ENCODE measurements at places on chromosomes 16 and 17.

DNA sequence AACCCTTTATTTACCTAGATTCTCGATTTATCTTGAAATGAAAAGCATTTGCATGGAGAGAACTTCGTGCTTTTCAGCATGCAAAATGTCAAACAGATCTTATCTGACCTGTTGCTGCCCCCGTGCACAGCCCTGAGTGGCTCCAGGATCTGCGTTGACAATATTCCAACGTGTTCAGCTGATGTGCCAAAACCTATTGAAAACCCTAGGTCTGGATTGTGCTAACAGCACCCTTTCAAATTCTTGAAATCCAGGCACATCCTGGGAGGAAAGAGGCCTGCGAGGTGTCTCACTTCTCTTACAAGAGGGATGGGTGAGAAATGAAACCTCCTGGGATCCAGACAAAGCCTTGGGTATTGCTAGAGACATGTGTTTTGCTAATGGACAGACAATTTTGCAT lies 231.8 kb downstream of the MAP2K4 start:
- DNase-seq: no peak

- DNase-seq: no peak
Measured at GRCh38 chr17:17303847-17304490, 796 bp downstream of the NT5M start.

DNA sequence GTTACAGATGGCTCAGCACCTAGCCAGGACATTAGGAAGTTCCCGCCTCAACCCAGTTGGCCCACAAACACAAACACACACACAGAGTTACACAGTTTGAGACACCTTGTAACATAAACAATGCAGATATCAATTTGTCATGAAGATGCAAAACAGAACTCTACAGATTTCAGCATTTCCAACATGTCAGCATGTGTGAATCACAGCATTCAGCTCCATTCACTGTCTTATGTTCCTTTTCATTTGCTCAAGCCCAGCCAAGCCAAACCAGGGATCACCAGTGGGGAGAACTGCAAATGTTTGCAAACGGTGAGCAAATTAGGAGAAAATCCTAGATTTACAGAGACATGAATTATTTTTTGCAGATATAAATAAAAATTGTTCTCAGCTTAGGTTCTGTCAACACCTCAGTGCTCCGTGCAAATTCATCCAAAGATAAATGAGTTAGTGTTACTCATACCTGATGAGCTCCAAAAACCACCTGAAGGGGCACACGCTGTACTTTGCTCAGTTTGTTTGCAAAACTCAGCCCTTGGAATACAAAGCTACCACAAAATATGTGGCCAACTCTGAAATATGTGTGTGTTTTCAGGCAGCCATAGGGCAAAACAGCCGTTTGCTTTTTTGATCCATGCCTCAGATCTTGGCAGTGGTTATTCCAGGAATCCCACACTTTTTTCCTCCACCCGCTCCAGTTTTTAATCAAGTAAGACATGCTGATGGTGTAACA lies 16.3 kb upstream of the COX10 start:
- no peak for DNase-seq

DNA sequence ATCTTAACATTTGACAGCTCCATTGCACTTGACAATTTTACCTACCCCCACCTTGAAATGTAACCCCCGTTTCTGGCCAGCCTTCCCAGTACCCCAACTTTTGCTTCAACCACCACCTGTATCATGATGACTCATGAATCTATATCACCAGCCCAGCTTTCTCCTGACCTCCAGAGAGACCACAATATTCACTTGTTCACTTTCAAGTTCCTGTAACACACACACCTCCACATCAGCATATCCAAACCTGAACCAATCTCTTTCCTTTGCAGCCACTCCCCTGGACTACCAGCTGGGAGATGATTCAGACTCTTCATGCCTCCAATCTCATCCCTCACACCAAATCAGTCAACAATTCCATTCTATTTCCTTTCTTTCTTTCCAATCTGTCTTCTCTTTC lies 8.0 kb downstream of the SMG6 start:
- DNase-seq: no peak

GRCh38 chr16:4679156-4679849 lies 14.1 kb upstream of the NUDT16L1 start:
- DNase-seq: no peak

- DNase-seq: no peak
Measured at GRCh38 chr16:30740364-30741251, 7.6 kb upstream of the PHKG2 start.

GRCh38 chr16:57387598-57388354 lies 15.5 kb downstream of the CX3CL1 start:
- no peak for DNase-seq

- no peak for DNase-seq
Measured at GRCh38 chr16:67917140-67917851, 14.4 kb downstream of the CTRL start.

DNA sequence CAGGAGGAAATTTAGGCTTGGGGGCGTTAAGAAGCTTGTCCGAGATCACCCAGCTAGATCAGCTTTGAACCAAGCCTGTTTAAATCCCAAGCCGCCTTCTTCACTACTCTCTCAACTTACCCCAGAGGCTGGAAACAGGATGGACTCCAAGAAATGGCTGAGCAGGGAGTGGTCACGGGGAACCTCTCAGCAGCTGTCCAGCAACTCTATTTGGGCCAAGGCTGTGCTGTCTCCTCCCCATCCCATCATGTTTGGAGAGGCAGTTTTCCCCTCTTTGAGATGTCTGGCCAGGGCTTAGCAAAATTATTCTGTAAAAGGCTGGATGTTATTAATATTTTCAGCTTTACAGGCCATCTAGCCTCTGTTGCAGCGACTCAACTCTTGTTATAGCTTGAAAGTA lies 305.7 kb downstream of the RBFOX1 start:
- DNase-seq: no peak

DNA sequence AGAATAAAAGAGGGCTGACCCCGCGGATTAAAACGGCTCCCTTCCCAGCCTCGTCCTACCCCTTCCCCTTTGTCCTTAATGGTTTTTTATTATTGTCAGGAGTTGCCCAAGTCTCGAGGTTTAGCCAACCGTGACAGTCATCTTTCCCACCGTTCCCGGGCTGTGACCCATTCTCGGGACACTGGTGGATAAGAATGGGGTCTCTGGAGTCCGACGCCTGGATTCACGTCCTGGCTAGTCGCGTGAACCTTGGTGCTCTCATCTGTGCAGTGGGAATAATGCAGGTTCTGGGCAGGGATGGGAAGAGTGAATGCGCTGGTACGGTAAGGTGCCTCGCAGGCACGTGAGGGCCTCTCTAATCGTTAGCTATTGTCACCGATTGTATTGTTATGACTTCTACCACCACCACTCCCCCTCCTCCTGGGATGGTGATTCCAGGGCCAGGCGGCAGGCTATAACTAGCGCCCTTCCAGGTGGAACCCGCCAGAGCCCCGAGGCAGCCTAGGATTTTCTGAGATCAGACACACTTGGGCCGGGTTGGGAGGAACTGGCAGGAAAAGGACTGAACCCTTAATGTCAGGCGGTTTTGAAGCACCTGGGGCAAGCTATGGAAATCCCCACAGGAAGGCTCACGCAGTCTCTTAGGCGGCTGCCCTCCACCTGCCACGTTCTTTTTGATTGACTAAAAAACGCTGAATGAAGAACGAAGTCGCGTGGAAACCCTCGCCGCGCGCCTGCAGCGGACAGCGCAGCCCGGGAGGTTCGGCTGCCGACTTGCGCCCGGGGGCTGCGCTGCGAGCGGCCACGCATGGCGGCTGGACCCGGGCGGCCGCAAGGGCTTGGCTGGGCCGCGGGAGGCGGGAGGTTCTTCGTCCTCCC lies 2.7 kb downstream of the HS3ST3B1 start:
- DNase-seq: no peak

GRCh38 chr17:80036715-80037477 lies 454 bp downstream of the CCDC40 start:
- no peak for DNase-seq

- DNase-seq: no peak
Measured at GRCh38 chr16:48206594-48207242, 37.4 kb upstream of the LONP2 start.

DNA sequence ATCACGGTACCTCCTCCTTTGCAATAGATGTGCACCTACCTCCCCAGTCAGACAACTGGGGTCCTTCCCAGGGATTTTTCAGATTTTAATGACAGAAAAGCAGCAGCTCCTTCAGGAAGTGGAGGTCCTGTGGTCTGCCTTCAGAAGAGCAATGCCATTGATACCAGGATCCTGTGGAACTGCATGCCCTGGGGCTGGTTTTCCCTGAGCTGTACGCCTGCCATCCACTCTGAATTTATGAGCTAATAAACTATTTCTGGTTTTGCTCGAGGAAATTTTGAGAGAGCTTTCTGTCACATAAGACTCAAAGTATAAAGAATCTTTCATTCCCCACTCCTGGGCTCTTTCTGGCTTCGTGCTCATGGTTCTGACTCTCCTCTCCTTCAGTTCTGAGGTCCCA lies 10.0 kb upstream of the CCL23 start:
- no peak for DNase-seq

GRCh38 chr16:13139661-13140241 lies 238.4 kb downstream of the SHISA9 start:
- DNase-seq: no peak
